ENCODE measurements at places on chromosomes 5 and 9.

DNA sequence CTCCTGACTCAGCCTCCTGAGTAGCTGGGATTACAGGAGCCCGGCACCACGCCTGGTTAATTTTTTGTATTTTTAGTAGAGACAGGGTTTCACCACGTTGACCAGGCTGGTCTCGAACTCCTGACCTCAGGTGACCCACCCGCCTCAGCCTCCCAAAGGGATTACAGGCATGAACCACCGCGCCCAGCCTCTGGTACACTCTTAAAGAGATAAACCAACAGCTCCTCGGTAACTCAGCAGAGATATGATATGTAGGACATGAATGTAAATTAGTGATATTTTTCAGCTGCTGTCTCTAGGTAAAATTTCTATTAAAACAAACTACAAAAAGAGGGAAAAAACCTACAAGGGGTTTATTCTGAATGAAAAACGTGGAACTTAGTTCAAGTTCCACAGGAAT lies 42.8 kb upstream of the HK3 start:
- DNase-seq = no peak

DNA sequence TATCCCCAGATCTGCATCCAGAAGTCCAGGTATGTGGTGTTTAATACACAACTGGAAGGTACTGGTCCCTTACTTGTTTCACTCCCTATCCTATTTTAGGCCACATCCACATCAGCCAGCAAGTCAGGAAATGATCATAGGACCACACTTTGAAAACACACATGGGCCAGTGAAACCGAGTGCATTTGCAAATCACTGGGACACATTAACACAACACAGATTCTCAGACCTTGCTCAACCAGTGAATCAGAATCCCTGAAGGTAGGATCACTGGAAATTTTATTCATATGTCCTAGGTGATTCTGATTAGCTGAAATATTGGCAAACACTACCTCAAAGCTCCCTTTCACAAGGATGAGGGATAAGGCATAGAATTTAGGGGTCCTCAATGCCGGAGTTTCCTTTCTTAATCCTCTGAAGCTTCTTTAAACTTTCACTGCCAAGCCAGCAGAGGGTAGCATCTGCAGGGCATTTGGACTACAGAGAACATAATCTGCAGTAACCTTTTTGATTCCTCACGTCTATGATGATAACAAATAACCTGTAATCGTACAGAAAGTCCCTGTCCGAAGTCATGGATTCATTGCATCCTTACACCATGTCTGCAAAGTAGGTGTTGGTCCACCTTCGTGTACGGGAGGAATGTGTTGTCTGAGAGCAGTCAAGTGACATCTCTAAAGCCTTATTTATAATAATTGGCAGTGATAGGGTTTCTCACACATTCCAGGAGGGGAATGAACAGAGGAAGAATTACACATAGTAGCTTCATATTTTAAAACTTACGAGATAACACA lies 11.0 kb upstream of the ABLIM3 start:
- peak; percentile 38 for DNase-seq

DNA sequence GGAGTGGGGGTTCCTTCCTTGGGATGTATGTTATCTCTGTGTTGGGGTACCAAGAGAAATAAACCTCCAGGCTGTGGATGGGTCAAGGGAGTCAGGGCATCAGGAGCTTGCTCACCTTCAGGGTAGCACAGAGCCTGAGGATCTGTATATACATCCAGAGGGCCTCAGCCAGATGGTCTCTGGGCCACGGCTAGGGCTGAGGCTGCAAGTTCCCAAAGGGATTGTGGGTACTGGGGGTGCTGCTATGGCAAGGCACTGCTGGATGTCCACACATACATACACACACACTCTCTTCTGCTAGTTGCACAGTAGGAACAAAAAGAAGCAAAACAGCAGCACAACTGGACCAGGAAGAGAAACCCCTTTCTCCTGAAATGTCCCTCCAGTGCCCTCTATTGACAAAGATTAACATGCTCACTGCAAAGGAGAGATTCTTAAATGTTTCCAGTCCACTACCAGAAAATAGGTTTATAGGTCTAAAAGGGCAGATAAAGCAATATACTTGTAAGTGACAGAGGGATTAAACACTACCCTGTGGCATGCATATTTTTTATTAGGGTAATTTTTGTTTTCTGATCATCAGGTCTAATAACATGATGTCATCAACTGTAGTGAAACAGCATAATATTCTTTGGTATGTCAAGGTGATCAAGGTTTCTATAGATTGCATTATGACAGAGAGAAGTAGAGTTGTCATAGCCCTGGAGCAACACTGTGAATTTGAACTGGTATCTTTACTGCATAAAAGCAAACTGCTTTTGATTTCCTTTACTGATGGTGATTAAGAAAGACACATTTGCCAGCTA lies 56.3 kb upstream of the KCNN2 start:
- DNase-seq = no peak

DNA sequence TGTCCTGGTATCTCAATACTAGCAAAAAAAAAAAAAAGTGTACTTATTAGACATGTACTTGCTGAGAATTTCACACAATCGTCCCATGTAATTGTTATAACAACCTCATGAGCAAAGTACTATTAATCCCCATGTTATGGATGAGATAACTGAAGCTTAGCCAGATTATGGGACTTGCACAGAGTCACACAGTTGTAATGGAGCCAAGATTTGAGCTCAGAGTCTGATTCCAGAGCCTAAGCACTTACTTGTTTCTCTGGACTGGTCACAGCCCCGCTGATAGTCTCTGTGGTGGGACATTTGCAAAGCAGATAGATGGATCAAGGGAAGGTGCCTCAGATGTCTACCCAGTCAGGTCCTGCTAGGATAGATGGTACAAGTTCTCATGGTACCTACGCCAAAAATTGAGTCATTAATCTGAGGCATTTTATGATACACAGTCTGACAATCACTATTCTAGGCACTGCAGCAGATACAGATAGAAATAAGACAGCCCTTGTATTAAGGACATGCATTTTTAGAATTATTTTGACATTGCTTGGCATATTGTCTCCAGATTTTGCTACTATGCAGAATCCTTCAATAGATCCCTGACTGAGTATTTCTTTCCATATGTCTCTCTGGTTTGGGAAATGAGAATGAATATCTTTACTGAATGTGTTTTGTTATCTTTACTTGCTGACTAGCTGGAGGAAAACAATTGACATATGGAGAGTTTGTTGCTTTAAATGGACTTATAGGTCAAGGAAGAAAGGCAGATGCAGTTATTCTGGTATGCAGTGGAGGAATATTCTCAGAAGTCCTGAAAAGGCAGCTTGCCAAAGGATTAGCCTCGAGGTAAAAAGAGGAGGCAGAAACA lies 149.5 kb downstream of the ADAMTSL1 start:
- DNase-seq = peak; percentile 15

- no peak for DNase-seq
These were observed 5.2 kb downstream of the HNRNPAB start for GRCh38 chr5:178209334-178210072.

- DNase-seq = no peak
These were observed 42.8 kb upstream of the LHFPL2 start for GRCh38 chr5:78691084-78691960.

DNA sequence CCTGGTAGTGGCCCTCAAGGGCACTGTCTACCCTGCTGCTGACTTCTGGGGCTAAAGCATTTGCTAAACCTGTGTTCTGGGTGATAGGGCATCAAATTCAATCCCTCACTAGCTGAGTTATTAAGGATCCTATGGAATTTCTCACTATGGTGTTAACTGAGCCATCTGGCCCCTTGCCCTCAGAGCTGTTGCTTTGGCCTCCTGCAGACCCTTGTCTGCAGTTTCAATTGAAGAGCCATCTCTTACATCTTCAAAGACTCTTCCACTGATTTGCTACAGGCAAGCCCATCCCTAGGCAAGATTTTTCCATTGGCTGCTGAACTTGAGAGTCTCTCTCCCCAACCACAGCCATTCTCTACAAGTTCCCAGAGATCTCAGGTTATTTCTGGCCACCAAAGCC lies 418.2 kb downstream of the ZNF608 start:
- DNase-seq = no peak

GRCh38 chr5:54309276-54309675 lies 1.1 kb downstream of the ARL15 start:
- peak; percentile 8 for DNase-seq

DNA sequence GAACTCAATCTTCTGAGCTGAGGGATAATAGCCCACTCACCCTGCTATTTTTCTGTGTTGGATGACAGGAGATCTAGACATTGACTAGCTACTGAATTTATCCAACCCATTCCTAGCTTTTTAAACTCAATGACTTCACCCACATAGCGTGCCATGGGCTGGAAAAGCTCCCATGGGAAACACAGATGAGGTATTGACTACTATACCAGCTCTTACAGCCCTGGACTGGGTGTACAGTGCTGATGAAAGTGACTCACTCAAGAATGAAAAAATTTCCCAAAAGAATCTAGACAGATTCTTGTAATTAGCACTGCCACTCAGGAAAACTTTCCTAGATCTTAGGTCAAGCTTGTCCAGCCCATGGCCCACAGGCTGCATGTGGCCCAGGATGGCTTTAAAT lies 72.7 kb upstream of the NREP start:
- DNase-seq = peak; percentile 34

GRCh38 chr5:55226934-55227663 lies at the start of gene MCIDAS:
MCIDAS (minus strand) TSS chr5:55227315; CDS start chr5:55227138, 177 bp downstream.
- peak; percentile 52 for DNase-seq

- DNase-seq = no peak
These were observed 90.7 kb downstream of the MEF2C start for GRCh38 chr5:88792144-88792840.

DNA sequence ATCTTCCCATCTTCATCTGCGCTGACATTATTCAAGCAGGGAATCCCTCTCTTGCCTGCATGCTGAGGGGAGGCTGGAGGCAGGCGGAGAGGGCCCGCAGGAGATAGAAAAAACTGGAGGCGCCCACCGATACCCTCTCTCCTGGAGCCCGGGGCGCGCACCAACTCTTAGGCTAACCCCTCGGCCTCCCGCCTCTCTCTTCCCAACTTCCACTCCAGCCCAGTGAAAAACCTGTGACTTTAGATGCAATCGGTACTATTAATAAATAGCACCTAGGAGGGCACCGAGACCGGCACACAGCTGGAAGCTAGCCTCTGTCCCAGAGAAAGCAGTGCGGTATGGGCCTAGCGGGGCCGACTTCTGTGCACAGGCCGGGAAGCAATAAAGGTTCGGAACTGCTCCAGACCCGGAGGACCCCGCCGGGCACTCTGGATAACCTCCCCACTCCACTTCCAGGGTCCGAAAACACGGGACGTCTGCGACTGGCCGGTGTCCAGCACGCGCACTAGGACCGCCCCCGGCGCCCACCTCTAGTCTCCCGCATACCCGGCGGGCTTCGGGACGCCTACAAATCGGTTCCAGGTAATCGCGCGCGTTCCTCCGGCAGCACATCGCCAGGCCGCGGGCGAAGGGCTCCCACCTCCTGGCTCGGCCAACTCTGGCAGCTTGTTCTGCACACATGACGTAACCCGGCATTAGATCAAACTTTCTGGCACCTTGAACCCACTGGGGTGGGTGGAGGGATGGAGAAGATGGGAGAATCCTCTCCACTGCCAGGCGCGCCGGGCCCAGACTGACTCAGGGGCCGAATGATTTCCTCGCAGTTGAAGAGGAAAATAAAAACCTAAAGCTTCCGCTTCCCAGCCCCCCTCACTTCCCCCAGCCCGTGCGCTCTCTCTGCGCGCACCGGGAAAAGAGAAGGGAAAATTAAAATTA lies 1.4 kb downstream of the EFNA5 start:
- DNase-seq = no peak

DNA sequence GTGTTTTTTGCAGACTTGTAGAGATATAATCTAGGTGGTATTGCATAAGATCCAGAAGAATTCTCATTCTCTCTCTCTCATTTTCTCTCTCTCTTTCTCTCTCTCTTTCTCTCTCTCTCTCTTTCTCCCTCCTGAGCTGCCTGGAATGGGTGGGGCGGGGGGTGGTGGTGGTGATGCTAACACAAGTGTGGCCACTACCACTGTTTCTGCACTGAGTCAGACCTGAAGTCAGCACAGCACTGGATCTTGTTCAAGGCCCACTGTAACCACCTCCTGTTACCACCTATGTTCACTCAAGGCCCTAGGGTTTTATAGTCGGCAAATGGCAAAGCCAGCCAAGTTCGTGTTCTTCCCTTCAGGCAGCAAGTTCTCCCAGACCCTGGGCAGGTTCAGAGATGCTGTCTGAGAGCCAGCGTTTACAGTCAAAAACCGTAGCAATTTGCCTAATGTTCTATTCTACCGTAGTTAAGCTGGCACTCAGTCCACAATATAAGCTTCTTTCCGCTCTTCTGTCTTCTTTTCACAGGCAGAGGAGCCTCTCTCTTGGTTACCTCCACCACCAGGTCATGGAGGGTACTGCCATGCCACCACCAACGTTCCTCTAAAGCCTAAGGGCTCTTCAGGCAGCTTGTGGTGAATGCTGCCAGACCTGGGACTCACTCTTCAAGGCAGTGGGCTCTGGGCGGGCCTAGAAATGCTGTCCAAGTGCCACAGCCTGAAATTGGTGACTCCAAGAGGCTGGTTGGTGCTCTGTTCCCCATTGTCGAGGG lies 235.7 kb upstream of the PRR16 start:
- peak; percentile 27 for DNase-seq

GRCh38 chr9:130332384-130332926 lies 66.9 kb downstream of the HMCN2 start:
- peak; percentile 67 for DNase-seq

GRCh38 chr5:179294891-179295777 lies 50.1 kb downstream of the ADAMTS2 start:
- no peak for DNase-seq

DNA sequence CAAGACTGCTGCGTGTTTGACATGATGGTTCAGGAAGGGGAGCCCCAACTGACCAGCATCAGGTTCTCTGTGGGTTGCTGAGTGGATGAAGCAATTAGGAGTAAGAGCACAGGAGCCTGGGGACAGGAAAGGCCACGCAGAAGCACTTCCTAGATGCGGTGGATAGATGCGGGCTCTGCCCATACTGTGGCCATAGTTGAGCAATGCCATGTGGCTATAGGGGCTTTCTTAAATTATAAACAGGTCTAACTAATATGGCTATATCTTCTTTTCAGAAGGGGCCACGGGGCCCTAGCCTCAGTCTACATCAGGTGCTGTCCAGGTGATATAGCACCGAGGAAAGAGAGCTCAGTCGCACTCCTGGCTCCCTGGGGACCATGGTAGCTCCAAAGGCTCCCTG lies 198.6 kb downstream of the GADD45G start:
- no peak for DNase-seq

- no peak for DNase-seq
These were observed 1107.8 kb upstream of the SEMA6A start for GRCh38 chr5:117682416-117682815.

DNA sequence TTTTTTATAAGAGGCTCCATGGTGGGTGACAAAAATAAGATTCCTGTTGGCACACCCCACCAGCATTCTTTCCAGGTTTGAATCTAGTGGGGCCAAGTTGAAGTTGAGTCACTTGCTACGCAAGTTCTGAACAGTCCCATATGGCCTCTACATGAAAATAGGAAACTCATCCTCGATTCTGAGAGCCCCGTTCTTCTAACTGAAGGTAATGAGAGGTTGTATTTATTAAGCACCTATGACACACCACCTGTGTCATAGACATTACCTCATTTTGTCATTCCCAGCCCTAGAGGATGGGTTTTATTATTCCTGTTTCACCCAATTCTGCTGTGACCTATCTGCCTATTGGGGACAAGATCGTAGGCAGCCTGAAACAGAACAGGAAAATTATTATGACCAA lies 131.7 kb downstream of the ACTL7B start:
- DNase-seq = no peak

- no peak for DNase-seq
These were observed 497.6 kb upstream of the CD180 start for GRCh38 chr5:67693956-67694809.

Measured in trophoblast cell (in vitro differentiated cells and primary cell).